MV-4-11 (cell line): ENCODE measurements at places on chromosomes 2 and 18.

DNA sequence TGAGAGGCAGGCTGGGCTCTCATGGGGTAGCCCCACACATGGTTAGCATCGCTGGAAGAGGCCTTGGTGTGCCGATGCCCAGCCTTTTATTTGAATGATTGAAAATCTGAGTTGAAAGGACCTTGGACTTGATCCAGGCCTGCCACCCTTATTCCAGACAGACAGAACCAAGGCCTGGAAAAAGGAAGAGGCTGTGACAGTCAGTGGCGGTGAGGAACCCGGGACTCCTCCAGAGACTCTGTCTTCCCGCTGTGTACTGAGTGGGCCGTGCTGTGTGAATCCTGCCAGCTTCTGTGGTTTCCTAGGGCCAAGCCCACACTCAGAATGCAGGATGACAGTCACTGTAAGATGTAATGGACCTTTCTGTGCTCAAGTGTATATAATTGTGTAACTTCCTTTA is 218.5 kb downstream of the LDLRAD4 start:
- DNase-seq, result peak; percentile 75

DNA sequence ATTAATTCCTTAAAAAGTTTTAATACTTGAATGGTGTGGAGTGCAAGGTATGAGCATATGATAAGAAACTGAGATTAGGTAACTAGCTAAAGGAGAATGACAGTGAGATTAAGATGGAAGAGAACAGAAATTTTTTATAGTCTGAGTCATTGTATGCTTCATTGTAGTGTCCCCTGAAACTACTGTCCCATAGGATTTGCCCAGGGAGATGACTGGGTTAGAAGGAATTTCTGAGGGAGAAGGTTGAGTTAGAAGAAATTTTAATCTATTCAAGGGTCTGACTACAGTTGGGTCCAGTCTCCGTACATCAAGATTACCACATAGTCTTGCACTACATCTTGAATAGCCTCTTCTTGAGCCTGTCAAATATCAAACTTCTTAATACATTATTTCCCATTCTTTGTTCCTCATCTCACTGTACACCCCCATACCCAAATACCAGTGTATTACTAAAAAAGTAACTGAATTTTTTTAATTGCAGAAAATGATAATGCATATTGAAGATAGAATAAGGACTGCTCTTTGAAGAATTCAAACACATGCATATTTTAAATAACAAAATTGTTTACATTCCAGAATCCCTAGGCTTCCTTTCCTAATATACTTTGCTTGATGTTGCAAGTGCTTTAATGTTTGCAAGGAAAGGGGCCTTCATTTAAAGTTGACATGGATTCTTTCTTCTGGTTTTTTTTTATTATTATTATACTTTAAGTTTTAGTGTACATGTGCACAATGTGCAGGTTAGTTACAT is 314.3 kb upstream of the COL3A1 start:
- DNase-seq, result no peak

DNA sequence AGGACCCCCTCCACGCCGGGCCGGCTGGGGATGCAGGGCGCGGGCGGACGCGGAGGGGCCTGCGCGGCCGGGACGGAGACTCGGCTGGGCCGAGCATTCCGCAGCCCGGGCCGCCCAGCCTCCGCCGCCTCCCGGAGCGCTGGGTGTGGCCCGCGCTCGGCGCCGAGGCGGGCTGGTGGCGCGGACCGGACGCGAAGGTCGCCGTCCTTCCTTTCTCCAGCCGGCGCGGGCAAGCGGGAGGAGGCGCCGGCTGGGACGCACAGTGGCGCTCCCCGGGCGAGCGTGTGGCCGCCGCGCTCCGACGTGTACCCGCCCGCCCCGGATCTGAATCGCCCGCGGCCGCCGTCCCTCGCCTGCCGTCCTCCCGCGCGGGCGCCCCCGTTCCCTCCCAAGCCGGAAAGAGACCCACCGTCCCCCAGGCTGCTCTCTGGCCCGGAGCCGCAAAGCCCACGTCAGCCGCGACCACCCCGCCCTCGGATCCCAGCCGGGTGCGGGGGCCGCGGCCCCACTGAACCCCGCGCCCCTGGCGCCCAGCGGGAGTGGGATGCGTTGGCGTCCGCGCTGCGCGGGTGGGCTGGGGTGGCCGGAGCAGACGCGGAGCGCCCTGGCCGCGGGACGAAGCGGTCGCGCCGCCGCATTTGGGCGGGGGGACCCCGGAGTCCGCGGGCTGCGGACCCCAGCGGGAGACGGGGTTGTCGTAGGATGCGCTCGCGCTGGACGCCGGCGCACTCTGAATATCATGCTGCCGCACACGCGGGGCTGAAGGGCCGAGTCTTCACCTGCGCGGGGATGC is 634 bp downstream of the SPATS2L start:
- no peak for DNase-seq

- no peak for DNase-seq
These were observed 161.6 kb downstream of the CSRNP3 start for GRCh38 chr2:165631089-165631488.

GRCh38 chr18:46622999-46623398 is 34.0 kb downstream of the LOXHD1 start:
- DNase-seq, result peak; percentile 13

- DNase-seq, result no peak
These were observed 12.1 kb downstream of the DOCK10 start for GRCh38 chr2:225030203-225030602.

DNA sequence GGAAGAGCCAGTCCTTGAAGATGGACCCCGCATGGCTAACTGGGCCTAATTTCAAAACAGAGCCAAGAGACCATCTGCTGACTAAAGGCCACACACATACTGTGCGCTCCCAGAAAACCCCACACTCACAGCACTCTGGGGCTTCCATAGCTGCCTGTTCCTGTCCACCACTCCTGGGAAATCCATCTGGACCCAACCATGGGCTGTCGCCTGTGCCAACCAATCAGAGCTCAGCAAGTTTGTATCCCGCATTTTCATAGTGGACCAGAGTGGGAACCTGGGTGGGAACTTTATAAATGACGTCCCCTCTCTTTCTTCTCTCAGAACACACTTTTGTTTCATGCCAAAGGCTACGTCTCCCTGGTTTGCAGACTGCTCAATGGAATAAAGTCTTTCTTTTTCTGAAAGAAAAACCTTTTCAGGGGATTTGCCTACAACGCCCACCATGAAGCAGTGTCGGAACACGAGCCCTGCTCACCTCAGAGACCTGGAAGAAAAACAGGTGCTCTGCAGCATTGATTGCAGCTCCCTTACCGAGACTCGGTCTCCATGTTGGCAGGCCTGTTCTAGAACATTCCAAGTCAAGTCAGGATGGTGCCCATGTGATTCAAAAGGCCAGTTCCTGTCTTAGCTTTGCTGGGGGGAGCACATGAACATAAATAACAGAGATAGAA is 137.2 kb upstream of the GPC1 start:
- DNase-seq, result no peak

DNA sequence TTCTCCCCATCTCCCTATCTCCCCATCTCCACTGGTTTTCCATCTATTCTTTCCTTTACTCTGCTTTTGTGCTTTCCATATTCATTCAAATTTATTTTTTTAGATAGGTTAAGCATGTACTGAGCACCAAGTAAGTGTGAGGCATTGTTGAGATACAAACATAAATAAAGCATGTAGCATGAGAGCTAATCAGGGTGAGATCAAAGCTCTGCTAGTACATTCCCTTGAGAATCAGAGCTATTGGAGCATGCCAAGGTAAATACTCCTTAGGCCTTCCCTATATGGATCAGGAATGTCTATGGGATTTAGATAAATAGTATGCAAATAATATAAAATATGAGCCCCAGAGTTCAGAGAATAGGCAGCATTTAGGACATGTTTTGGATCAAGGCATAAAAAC is 25.3 kb downstream of the BABAM2 start:
- no peak for DNase-seq

DNA sequence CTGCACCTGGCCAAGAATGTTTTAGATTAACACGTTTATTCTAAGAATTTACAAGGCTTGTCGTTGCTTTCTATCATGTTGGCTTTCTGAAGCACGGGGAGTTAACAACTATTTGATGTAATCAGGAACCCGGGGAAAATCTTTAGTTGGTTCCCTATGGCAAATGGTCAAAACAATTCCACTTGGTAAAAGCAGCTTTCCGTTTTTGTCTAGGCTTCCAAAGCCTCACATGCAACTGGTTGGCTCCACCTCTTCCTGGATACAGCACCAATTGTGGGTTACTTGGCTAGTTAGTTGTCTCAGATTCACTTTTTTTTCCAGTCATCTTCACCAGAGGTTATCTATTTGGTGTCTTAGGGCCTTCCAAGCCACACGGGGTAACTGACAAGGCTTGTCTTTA is 2.8 kb downstream of the COLEC12 start:
- no peak for DNase-seq

- peak; percentile 99 for DNase-seq
These were observed 82.6 kb upstream of the TANK start for GRCh38 chr2:161077367-161078210.

DNA sequence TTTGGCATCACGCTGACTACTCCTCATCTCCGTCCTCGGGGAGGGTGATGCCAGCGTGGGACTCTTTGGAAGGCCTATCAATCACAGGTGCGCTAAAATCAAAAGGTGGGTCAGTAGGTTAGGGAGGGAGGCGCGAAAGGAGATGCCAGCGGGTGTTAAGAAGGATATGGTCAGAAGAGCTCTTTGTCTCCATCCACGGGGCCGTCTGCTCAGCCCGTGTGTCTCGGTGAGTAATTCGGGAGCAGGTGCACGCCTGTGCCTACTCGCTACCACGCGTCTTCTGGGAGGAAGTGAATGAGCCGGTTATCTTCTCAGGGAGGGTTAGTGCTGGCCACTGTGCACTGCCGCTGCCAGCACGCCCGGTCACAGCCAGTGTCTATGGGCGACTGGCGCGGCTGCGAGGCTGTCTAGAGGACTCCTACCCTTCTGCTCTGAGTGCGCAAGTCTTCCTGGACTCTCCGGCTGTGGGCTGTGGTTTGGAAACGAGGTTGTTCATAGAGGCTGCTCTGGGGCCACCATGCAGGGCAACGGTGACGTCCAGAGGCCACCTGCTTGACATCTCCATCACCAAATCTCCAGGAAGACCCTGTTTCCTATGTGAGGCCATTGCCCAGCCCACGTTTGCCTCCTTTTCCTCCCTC is 153.4 kb downstream of the MBP start:
- DNase-seq, result no peak

GRCh38 chr2:30701782-30702181 is 105.5 kb downstream of the CAPN13 start:
- DNase-seq, result peak; percentile 3

DNA sequence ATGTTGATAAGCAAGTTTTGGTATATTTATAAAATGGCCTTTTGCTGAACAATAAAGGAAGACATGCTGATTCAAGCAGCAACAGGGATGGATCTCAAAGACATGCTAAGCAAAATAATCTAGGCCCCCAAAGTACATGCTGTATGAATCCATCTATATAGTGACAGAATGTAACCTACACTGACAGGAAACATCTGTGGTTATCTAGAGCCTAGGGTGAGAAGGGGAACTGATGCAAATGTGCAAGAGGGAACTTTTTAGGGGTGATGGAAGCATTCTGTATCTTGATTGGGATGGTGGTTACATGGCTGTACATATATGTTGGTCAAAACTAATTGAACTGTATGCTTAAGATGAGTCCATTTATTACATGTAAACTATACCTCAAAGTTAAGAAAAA is 24.2 kb downstream of the CNRIP1 start:
- DNase-seq, result peak; percentile 52

- no peak for DNase-seq
These were observed 394.2 kb downstream of the CLIP4 start for GRCh38 chr2:29509397-29509796.

GRCh38 chr2:39023649-39024048 is 97.2 kb downstream of the SOS1 start:
- DNase-seq, result no peak

DNA sequence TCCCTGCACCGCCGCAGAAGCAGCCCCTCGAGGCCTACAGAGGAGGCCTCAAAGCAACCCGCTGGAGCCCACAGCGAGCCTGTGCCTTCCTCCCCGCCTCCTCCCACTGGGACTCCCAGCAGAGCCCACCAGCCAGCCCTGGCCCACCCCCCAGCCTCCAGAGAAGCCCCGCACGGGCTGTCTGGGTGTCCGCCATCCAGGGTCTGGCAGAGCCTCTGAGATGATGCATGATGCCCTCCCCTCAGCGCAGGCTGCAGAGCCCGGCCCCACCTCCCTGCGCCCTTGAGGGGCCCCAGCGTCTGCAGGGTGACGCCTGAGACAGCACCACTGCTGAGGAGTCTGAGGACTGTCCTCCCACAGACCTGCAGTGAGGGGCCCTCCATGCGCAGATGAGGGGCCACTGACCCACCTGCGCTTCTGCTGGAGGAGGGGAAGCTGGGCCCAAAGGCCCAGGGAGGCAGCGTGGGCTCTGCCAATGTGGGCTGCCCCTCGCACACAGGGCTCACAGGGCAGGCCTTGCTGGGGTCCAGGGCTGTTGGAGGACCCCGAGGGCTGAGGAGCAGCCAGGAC is 31.2 kb downstream of the GPC1 start:
- no peak for DNase-seq

DNA sequence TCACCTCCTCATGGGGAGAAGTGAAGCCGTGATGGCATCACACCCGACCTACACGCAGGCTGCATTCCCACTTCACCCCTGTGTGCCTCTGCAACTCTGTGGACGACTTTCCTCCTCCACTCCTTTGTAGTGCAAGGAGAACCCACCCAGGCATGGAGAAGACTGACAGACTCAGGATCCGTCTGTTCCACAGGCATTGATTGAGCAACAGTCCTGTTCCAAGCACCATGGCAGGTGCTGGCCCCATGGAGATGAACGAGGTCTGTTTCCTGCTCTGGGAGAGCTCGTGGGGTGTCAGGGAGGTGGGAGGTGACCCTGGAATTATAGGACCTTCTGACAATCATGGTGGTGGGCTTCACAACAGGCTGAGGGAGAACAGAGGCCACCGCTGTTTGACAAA is 284.7 kb upstream of the HDAC4 start:
- no peak for DNase-seq
